ENCODE measurements at places on chromosomes 11 and 22. TPM values are rescaled to one million over a fixed set of nuclear protein-coding genes. Genes with fewer than 3 reads are reported as not detected.

DNA sequence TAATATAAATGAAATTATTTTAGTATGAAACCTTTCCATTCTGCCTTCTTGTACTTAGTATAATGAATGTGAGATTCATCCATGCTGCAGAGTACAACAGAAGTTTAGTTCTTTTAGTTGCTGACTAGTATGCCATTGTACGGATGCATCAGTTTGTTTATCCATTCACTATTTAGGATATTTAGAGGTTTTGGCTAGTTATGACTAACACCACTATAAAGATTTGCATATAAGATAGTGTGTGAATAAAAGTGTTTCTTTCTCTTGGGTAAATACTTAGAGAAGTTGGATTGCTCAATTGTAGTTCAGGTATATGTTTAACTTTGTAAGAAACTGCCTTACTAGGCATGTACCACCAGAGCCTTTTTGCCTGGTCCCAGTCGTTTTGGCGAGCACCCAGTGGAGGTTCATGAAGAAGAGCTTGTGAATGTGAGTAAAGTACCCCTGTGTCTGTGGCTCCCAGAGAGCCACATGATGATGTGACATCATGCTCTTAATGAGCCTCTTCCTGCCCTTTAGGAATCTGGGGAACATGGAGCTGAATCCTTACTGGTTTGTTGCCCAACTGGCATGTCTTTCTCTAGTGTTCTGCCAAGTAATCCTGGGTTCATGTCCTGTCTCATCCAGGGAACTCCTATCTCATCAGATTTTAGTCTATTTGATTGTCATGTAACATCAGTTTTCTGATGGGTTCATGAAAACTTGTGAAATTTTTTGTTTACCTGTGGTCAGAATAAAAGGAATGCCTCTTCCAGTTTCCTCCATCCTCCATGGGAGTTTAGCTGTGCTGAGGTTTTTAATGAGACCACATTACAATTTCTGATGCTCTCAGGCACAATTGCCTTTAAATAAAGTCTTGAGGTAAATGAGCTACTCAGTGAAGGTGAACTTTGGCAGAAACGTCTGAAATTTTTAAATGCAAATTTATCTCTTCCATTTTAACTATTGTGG lies 234.8 kb downstream of the CASP12 start:
- no peak for DNase-seq

- DNase-seq: no peak
Observed at GRCh38 chr22:41175546-41175945, 29.6 kb upstream of the L3MBTL2 start.

Gene MS4A15
- not detected for total RNA-seq

- DNase-seq: peak; percentile 88
Observed at GRCh38 chr11:8328848-8329330, 65.2 kb upstream of the LMO1 start.

GRCh38 chr11:468493-468892 lies 18.4 kb downstream of the PTDSS2 start:
- no peak for DNase-seq

DNA sequence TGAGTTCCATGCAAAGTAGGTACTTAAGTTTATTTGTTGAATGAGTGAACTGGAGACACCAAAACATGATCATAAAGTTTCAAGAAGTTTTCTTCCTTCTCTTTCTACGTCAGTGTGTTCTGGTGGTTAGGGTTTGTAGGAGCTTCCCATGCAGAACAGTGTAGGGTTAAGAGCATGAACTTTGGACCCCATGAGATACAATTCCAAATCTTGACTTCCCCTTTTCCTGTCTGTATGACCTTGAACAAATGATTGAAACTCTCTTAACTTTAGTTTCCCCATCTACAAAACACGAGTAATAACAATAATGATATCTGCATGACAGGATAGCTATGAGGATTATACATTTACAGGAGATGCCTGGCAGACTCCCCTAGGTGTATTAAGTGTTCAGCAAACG lies 41.0 kb upstream of the TENM4 start:
- DNase-seq: no peak

- peak; percentile 41 for DNase-seq
Observed at GRCh38 chr11:57349491-57350274, 11.5 kb downstream of the P2RX3 start.

GRCh38 chr11:1051356-1052132 lies 15.0 kb upstream of the MUC6 start:
- no peak for DNase-seq

Gene RIMBP3B
- total RNA-seq: 1.6 TPM

- DNase-seq: no peak
Observed at GRCh38 chr11:34207487-34208180, 102.2 kb downstream of the NAT10 start.

DNA sequence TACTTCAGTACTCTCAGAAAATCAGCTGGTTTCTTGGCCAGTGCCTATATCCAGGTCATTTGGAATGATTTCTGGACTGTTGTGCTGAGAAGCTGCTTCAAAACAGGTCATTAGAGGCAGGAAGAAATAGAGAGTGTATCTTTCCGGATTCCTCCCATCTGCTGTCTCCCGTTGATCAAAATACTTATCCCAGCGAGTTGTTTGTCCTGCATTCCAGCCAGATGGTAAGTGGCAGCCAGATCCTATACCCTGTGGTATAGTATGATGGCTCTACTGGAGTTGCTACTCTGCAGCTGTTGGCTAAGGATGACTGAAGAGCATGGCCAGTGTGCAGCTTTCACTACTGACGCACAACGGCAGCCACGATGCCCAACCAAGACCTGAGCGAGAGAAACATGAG lies 560.9 kb upstream of the ANO5 start:
- no peak for DNase-seq

Gene CAPN5
- 1.3 TPM for total RNA-seq

- DNase-seq: no peak
Observed at GRCh38 chr11:116984186-116984585, 114.0 kb downstream of the SIK3 start.

- no peak for DNase-seq
Observed at GRCh38 chr11:61881397-61881796, 9.9 kb downstream of the FADS3 start.

GRCh38 chr11:83007909-83008580 lies 63.7 kb downstream of the RAB30 start:
- DNase-seq: no peak

Measured in hematopoietic multipotent progenitor cell (in vitro differentiated cells).